ENCODE measurements at places on chromosomes 11 and 22.

DNA sequence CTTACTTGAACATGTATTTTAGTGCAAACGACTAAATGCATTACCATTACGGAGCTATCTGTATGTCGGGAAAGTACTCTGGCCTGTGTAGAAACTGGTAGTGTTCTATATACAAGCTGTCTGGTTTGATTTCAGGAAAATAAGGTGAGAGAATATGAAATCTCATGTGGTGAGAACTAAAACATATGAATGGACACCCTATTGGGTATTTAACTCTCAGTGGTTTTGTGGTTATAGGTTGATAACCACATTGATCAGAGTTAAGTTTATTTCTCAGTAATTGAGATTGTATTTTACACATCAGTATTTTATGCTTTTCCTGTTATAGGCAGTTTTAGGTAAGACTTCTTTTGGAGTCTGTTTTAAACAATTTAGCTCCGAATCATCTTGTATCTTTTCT, 10.4 kb downstream of the ANO5 start:
- no peak for DNase-seq

DNA sequence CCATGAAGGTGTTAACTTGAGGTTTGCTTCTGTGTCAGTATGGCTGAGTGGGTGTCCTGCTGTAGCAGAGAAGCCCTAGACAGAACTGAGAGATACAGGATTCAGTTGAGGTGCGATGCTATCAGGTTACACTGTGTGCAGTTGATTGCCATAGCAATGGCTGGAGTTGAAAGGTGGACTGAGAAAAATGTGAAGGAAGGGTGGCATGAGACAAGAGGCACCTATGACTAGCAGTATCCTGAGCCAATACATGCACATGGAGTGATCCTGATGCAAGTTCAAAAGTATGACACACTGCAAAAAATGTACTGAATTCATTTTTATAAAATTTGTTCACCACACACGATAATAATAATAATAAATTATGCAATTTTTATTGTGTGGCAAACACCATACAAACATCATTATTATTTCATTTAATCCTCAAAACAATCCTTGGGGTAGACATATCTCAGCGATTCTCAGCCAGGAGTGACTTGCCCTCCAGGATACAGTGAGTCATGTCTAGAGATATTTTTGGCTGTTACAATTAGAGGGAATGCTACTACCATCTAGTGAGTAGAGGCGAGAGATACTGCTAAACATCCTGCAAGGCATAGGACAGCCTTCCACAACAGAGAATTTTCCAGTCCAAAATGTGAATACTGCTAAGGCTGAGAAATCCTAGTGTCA, 3.9 kb upstream of the PIWIL4 start:
- no peak for DNase-seq

- no peak for DNase-seq
Observed at GRCh38 chr22:37601540-37602442, 6.8 kb upstream of the GGA1 start.

GRCh38 chr22:37659897-37660708, 1.6 kb downstream of the PDXP start:
- no peak for DNase-seq

DNA sequence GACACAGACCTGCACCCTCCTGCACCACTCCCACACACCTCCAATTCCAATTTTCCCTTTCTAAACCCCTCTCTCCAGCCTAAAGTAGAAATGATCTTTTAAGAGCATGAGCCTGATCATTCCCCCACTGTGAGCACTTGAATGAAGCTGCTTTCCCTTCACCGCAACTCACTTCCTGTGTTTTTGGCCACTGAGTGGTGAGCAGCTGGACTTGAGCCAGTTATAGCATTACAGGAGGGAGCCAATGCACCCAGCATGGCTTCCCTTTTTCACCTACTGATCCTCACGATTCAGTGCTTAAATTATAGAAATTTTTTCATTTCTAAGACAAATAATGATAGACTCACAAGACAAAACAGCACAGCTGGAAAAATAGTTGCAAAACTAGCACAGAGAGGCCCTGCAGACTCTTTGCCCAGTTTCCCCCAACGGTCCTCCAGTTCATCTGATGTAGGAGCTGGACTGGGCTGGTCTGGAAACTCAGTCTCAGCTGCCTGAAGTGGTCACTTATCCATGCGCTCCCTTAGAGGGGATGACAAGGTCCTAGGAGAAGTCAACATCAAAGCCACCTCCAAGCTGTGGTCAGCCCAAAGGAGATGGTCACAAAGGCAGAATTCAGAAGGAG, 9.7 kb upstream of the APOL4 start:
- peak; percentile 90 for DNase-seq

GRCh38 chr11:115848611-115849010, 344.4 kb upstream of the CADM1 start:
- no peak for DNase-seq

- no peak for DNase-seq
Observed at GRCh38 chr11:67252831-67253239, 13.4 kb upstream of the GRK2 start.

DNA sequence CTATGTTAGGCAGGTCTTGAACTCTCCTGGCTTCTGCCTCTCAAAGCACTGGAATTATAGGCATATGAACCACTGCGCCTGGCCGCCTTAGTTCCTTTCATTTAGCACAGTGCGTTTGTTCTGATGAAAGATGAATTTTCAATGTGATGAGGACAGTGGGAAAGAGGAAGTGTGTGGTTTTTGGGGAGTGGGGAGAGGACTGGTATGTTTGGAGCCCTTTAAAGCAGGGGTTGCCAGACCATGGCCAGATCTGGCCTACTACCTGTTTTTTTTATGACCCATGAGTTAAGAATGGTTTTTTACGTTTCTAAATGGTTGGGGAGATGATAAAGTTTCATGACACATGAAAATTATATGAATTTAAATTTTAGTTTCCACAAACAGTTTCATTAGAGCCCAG, 12.5 kb downstream of the ATXN10 start:
- DNase-seq: no peak

- no peak for DNase-seq
Observed at GRCh38 chr11:125057693-125058016, 5.5 kb upstream of the SLC37A2 start.

DNA sequence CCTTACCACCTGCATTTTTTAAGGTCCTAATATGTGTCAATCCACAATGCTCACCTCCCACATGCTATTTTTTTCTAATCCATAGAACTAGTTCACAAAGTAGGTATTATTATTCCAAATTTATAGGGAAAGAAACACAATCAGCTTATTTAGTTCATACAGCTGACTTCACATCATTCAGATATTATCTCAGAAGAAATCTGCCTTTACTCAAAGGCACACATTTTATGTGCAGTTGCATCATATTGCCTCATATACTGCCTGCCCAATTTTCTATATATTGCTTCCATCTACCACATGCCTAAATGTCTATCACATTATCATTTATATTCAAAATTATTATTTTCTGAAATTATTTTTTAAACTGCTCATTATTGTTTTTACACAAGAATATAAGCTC, 88.7 kb upstream of the LUZP2 start:
- DNase-seq: no peak

GRCh38 chr22:19680287-19680881, 33.9 kb upstream of the SEPTIN5 start:
- DNase-seq: no peak
